ENCODE measurements at places on chromosomes 3 and 15.

- peaks cover 4% of the 10 kb centered on the region for H3K27me3 ChIP-seq
- no peaks in the 10 kb centered on the region for H3K36me3 ChIP-seq
- H3K4me3 ChIP-seq = no peak overlapping the region
- no peak overlapping the region for H3K27ac ChIP-seq
- no peaks in the 10 kb centered on the region for H3K4me1 ChIP-seq
Measured at GRCh38 chr3:110494728-110495127, 576.9 kb upstream of the NECTIN3 start.

GRCh38 chr3:18440066-18440722, 15.1 kb upstream of the SATB1 start:
- H3K36me3 ChIP-seq = peaks cover 2% of the 10 kb centered on the region
- H3K4me3 ChIP-seq = peak overlapping the region; percentile 82
- peaks cover 31% of the 10 kb centered on the region for H3K4me1 ChIP-seq
- peak overlapping the region; percentile 93 for H3K27ac ChIP-seq

DNA sequence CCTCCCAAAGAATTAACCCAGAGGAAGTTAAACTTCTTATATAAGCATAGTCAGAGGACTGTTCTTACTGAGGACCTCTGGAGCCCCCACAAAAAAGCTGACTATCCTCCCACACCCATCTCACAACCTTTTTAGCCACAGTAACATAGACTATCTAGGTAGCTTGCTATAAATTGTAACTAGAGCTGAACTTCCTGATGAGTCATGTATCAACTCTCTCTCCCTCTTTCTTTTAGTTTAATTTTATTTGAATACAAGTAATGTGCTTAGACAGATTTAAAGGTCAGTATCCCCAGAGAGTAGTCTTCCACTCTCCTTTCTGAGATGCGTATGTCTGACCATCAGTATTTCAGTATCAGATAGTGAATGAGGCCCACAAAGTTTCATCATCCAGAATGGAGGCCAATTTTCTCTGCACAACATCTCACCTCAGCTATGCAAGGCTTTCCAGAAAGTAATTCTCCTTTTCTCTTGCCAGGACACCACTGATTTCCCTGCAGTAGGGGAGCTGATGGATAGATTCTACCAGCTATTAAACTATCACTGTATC, 104.0 kb upstream of the MYRIP start:
- no peak for DNase-seq
- H3K27me3 ChIP-seq = peaks cover 13% of the 10 kb centered on the region
- H3K36me3 ChIP-seq = no peaks in the 10 kb centered on the region

DNA sequence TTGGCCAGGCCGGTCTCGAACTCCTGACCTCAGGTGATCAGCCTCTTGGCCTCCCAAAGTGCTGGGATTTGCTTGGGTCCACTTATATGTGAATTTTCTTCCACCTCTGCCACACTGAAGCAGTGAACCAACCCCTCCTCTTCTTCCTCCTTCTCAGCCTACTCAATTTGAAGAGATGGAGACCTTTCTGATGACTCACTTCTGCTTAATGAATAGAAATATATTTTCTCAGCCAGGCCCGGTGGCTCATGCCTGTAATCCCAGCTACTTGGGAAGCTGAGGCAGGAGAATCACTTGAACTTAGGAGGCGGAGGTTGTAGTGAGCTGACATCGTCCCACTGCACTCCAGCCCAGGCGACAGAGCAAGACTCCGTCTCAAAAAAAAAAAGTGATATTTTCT, 46.8 kb upstream of the GATM start:
- no peak overlapping the region for H3K27ac ChIP-seq
- H3K4me3 ChIP-seq = no peak overlapping the region
- no peaks in the 10 kb centered on the region for H3K4me1 ChIP-seq
- H3K36me3 ChIP-seq = peaks cover 1% of the 10 kb centered on the region

DNA sequence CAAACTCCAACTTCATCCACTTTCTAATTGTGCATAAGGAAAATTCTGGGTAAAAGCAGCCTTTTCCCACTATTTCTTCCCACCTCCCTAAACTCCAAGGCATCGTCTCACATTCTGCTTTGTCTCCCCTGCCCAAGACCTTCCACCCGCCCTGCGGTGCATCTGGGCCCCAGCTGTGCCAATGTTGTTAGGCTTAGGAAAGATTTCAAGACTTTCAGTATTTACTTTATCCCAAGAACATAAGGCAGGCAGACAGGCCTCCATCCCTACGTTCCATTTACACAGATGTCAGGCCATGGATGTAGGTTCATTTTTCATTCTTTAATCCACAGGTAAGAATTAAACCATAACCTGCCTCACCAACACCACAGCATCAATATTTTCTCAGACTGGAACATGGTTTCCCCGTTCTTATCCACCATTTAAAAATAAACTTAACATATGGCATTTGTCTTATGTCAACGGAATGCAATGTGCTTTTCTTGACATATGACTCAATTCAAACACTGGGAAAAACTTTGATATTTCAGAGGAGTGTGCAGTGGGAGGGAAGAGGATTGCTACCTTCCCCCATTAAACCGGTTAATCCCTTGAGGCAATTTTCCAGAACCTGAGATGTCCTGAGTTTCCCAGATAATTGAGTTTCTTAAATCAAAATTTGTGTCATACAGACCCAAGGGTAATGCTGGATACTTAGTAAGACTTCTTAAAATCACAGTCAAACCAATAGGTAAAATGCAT, 238.0 kb upstream of the LRIG1 start:
- no peak for DNase-seq
- peaks cover 4% of the 10 kb centered on the region for H3K36me3 ChIP-seq
- no peak overlapping the region for H3K27ac ChIP-seq
- H3K27me3 ChIP-seq = peaks cover 11% of the 10 kb centered on the region
- no peak overlapping the region for H3K4me3 ChIP-seq
- H3K4me1 ChIP-seq = peaks cover 2% of the 10 kb centered on the region

DNA sequence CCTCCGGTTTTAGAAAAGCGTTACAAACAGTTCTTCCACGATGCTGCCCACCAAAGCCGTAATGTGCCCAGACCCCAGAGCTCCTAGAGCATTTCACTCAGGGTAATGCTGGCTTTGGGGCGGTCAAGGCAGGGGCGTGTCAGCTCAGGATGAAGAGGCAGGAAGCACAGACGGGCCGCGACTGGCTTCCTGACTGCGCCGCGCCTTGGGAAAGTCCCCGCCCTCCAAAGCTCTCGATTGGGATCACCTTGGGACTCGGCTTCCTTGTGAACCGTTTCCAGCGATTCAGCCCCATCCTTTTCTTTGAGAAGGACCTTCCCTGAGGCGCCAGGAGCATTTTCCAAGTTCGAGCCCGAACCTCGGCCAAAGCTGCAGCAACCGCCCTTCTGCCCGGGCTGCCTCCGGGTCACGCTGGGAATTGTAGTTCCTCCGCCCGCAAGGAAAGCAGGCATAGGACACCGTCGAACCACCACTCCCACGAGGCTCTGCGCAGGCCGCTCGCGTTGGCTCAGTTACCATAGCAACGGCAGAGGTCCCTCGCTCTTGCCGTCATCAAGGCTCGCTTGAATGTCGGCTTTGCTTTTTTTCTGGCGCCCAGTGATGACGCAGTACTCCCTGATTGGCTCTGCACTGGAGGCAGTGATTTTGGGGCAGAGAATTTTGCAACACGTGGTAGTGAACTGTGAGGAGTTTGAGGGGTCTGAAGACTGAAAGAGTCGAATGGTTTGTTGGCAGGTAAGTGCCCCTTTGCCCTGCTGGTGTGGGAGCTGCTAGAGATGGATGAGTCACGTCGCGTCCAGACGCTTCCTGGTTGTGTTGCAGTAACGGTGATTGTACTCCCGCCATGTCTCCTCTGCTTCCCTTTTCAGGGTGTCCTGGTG, at the start of the genes CCDC191 and QTRT2:
Gene CCDC191, minus strand, starts transcription at position 397 of the 881 bp plus-strand sequence. Its CDS starts 60 bp downstream, at position 337.
Gene QTRT2, plus strand, starts transcription at position 608 of the 881 bp plus-strand sequence. CDS start 8,521 bp downstream, outside the sequence.
- H3K4me3 ChIP-seq = peak within 1 kb of the TSS; percentile 97
- peaks cover 5% of the 10 kb centered on the region for H3K36me3 ChIP-seq
- H3K4me1 ChIP-seq = peaks cover 38% of the 10 kb centered on the region
- peak within 1 kb of the TSS; percentile 99 for H3K27ac ChIP-seq
- no peaks in the 10 kb centered on the region for H3K27me3 ChIP-seq

GRCh38 chr3:59658274-59658673, 608.4 kb upstream of the CFAP20DC start:
- no peaks in the 10 kb centered on the region for H3K4me1 ChIP-seq
- no peak overlapping the region for H3K27ac ChIP-seq
- peaks cover 4% of the 10 kb centered on the region for H3K27me3 ChIP-seq
- no peak overlapping the region for H3K4me3 ChIP-seq
- no peaks in the 10 kb centered on the region for H3K36me3 ChIP-seq

DNA sequence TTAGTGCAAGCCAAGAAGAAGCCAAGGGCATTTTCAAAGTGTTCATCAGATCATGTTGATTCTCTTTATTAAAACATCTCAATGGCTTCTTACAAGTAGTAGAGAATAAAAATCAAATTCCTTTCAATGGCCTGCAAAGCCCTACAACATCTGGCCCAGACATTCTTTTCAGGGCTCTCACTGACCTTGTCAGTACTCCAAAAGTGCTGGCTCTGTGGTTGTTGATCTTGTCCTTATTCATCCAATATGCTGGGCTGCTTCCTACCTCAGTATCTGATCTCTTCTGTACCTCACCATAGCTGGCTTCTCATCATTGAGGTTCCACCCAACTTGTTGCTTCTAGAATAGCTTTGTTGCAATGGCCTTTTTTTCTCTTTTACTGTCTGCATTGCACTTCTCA, 74.0 kb upstream of the SAMMSON start:
- no peaks in the 10 kb centered on the region for H3K4me1 ChIP-seq
- H3K36me3 ChIP-seq = no peaks in the 10 kb centered on the region
- H3K4me3 ChIP-seq = no peak overlapping the region

DNA sequence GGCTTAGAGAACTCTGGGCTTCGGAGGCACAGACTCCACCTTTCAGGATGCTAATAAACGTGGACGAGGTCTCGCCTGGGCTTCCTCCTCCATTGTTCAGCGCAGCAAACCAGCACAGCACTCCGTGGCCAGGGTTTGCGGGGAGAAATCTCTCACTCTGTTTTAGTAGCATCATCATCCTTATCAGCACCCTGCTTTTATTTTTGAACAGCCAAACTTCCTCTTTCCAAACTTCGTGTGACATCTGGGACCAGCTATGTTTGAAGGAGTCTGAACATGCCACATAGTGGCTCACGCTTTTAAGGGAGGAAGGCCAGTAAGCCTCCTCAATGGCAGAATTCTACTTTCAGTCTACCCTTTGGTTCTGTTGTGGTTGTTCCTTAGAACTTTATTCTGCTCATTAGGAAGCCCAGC, 149.0 kb downstream of the PGPEP1L start:
- H3K27me3 ChIP-seq = peaks cover 14% of the 10 kb centered on the region
- H3K4me1 ChIP-seq = peaks cover 22% of the 10 kb centered on the region
- H3K27ac ChIP-seq = peak overlapping the region; percentile 61

DNA sequence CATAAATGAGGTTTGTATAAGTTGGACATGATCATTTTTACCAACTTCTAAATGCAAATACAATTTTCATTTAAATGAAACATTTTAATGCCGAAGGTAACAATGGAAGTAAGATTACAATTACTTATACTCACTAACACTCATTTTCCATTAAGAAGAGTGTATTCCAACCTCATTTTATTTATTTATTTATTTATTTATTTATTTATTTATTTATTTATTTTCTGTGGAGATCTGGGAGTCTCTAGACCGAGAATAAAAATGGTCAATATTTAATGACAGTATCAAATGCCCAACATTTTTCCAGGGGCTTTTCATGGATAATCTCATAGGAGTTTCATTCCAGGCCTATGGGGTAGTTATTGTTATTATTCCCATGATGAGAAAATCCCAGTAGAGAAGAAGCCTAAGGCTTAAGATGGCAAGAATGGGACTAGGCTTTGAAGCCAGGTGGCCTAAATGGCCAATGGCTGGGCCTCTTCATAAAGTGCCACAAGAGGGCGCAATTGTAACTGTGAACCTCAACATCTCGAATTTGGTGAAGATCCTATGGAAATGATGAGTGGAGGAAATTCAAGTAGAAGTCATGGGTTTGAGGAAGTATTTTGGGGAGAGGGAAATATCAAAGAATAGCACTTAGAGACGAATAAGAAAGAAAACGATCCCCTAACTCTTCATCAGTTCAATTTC, 21.3 kb downstream of the VGLL3 start:
- H3K27me3 ChIP-seq = no peaks in the 10 kb centered on the region
- H3K4me3 ChIP-seq = no peak overlapping the region
- H3K36me3 ChIP-seq = no peaks in the 10 kb centered on the region
- H3K4me1 ChIP-seq = no peaks in the 10 kb centered on the region
- DNase-seq = no peak
- no peak overlapping the region for H3K27ac ChIP-seq

- peaks cover 2% of the 10 kb centered on the region for H3K4me1 ChIP-seq
- H3K4me3 ChIP-seq = no peak overlapping the region
- H3K27ac ChIP-seq = no peak overlapping the region
Measured at GRCh38 chr15:95799286-95800200, 531.0 kb upstream of the NR2F2 start.

DNA sequence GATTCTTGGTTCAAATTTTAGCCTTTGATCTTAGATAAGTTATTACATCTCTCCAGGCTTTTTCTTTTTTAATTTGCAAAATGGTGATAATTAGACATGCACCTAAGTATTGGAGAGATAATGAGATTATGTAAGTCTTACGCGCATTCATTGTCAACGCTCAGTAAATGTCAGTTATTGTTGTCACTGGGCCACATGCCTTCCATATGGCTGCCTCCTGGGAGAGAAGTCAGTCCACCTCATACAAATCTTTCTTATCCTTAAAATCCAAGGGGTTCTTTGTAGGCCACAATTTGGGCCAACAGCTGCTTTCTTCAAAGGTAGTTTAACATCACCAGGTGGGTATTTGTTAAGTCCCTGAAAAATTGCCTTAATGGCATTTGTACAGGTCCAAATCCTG, 25.5 kb upstream of the PTPRG start:
- H3K27me3 ChIP-seq = peaks cover 5% of the 10 kb centered on the region
- H3K27ac ChIP-seq = no peak overlapping the region
- no peak for DNase-seq
- no peaks in the 10 kb centered on the region for H3K36me3 ChIP-seq
- H3K4me1 ChIP-seq = no peaks in the 10 kb centered on the region

GRCh38 chr15:27752691-27753090, 346.4 kb downstream of the OCA2 start:
- no peak for DNase-seq
- no peaks in the 10 kb centered on the region for H3K4me1 ChIP-seq
- no peaks in the 10 kb centered on the region for H3K36me3 ChIP-seq
- no peaks in the 10 kb centered on the region for H3K27me3 ChIP-seq
- no peak overlapping the region for H3K4me3 ChIP-seq
- no peak overlapping the region for H3K27ac ChIP-seq

- peaks cover 2% of the 10 kb centered on the region for H3K4me1 ChIP-seq
- H3K27ac ChIP-seq = no peak overlapping the region
- no peak for DNase-seq
- no peaks in the 10 kb centered on the region for H3K36me3 ChIP-seq
Measured at GRCh38 chr15:58147171-58147611, 9.0 kb downstream of the AQP9 start.

DNA sequence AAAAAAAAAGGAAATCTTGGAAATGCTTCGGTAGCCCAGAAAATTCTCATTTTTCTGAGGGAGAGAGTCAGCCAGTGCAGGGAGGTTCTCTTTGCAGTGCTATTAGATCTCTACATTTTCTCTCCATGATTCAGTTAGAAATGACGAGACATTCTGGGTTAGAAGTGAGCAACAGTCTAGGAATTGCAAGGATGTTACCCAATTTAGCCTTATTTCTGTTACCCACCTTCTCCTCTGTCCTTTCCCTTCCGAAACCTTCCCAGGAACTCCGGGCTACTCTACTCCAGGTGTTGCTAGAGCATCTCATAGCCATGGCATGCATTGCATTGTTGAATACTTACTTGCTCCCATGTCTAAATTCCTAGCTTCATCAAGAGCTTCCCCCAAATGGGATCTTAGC, 106.8 kb downstream of the EDEM1 start:
- DNase-seq = no peak
- H3K27ac ChIP-seq = no peak overlapping the region
- no peak overlapping the region for H3K4me3 ChIP-seq
- H3K36me3 ChIP-seq = peaks cover 2% of the 10 kb centered on the region
- no peaks in the 10 kb centered on the region for H3K4me1 ChIP-seq

- H3K4me1 ChIP-seq = peaks cover 11% of the 10 kb centered on the region
- no peak overlapping the region for H3K4me3 ChIP-seq
- peaks cover 16% of the 10 kb centered on the region for H3K27me3 ChIP-seq
- H3K27ac ChIP-seq = no peak overlapping the region
- DNase-seq = no peak
Measured at GRCh38 chr3:126979046-126979628, 3.8 kb upstream of the PLXNA1 start.
